ENCODE measurements at places on chromosomes 5 and 9.
A peak's percentile ranks its signal among the peaks of the same experiment; 100 is the strongest.

GRCh38 chr9:16627967-16628366, 242.5 kb downstream of the BNC2 start:
- no peak for DNase-seq

DNA sequence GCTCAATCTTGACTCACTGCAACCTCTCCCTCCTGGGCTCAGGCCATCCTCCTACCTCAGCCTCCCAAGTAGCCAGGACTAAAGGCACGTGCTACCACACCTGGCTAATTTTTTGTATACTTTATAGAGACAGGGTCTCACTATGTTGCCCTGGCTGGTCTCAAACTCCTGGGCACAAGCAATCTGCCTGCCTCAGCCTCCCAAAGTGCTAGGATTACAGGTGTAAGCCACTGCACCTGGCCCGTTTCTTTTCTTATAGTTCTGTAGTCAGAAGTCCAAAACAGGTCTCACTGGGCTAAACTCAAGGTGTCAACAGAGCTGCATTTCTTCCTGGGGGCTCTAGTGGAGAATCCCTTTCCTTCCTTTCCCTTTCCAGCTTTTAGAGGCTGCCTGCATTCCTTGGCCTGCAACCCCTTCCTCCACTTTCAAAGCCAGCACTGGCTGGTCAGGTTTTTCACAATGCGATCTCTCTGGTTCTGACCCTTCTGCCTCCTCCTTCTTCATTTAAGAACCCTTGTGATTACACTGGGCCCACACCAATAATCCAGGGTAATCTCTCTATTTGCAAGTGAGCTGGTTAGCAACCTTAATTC, 16.3 kb downstream of the IRF1 start:
- DNase-seq = no peak

GRCh38 chr9:34589636-34590380, at the start of gene CNTFR:
Gene CNTFR, minus strand, starts transcription at chr9:34589724. Its CDS starts 20,743 bp downstream, at chr9:34568981.
- DNase-seq = peak; percentile 42

DNA sequence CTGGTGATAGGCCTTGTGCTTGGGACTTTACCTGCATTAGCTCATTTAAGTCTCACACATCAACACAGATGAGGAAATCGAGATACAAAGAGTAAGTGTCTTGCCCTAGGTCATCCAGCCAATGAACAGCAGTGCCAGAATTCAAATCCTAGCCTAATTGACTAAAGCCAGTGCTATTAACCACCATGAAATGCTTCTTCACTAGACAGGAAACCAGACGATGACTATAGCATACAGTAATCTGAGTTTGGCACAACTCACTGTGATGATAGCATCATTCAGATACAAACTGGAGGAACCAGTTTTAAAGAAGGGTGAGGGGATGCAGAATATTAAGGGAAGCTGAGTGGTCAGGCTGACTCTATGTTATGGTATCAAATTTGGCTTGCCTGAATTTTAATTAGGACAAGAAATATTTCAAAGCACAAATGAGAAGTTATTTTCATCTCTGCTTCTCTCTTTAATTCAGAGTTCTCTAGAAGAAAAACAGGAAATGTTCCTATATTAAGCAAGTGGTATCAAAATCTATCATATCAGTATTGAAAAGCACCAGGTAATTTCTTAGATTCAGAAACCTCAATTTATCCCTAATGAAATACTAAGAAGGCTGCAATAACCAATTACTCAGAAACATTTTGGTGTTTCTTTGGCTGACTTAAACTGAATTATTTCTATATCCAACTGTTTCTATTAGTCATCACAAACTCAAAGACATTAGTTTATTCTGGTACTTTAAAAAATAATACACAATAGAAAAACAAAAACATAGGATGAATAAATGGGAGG, 147.0 kb upstream of the RASA1 start:
- DNase-seq = no peak

DNA sequence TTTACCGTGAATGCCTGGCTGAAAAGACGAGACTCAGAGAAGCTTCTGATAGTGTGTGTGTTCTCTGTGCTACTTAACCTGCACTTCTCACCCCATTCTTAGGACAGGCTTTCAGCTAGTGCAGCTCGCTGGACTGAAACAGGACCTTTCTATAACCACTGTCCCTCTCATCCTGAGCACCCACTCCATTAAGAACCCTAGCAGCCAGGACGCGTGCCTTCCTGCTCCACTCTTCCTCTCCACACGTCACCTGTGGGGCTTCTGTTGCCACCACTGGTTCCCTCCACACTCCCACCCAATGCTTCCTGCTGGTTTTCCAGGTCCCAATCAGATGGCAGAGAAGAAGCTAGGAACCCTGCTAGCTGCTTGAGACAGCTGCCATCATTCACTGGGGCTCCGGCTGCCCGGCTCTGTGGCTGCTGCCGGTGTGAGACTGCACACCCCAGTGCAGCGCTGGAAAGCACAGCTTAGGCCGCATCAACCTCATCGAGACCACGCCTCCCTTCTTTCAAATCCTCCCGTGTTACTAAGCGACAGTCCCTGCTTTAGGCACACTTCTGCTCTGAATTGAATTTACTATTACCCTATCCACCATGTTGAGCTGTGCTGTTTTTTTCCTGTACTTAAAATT, 44.0 kb downstream of the RNF130 start:
- no peak for DNase-seq

GRCh38 chr5:111236995-111237394, 12.8 kb downstream of the CAMK4 start:
- DNase-seq = peak; percentile 17

GRCh38 chr9:83013867-83014605, 48.9 kb downstream of the RASEF start:
- DNase-seq = no peak

DNA sequence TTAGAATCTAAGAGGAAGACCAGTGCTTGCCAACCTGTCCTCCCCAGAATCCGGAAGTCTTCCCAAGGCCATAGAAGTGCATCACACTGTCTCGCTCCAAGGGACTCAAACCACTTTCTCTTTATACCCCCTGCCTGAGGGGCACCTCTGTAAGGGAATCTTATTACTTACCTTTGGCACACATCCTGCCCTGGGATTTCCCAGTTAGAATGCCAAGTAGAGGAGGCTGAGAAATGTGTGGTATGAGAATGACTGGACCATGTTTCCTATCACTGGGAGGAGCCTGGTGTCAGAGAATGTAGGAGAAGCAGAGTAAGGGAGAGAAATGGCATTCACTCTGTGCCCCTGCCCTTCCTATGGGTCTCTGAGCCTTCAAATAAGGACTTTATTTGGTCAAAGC, 85.8 kb downstream of the AOPEP start:
- no peak for DNase-seq

DNA sequence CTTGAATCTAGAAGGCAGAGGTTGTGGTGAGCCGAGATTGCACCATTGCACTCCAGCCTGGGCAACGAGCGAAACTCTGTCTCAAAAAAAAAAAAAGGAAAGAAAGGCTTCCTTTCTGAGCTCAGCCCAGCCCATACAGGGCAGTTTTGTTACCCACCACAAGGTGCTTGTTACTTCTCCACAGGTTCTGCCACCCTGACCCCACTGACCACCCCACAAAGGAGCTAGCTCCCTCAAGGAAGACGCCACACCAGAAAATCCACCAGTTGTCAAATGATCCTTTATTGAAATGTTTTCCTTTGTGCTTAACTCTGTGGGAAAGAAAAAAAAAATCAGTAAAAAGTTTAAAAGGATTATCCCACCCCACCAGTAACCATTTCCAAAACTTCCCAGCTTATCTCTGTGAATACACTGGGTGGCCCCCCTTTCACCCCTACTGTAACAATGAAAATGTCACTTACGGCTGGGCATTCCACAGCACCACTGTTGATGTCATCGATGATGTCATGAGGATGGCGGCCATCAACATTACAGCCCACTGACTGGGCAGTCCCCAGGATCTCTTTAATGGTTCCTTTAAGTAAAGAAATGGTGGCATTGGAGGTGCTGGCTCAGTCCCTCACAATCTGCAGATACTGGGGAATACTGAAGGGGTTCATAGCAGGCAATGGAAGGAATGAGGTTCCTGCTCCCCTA, 3.6 kb downstream of the RPL12 start:
- DNase-seq = no peak

GRCh38 chr5:10789021-10789420, 28.0 kb upstream of the DAP start:
- no peak for DNase-seq

- no peak for DNase-seq
Observed at GRCh38 chr5:34500236-34500847, 155.8 kb upstream of the RAI14 start.
